ENCODE measurements at places on chromosomes 16 and 17.

DNA sequence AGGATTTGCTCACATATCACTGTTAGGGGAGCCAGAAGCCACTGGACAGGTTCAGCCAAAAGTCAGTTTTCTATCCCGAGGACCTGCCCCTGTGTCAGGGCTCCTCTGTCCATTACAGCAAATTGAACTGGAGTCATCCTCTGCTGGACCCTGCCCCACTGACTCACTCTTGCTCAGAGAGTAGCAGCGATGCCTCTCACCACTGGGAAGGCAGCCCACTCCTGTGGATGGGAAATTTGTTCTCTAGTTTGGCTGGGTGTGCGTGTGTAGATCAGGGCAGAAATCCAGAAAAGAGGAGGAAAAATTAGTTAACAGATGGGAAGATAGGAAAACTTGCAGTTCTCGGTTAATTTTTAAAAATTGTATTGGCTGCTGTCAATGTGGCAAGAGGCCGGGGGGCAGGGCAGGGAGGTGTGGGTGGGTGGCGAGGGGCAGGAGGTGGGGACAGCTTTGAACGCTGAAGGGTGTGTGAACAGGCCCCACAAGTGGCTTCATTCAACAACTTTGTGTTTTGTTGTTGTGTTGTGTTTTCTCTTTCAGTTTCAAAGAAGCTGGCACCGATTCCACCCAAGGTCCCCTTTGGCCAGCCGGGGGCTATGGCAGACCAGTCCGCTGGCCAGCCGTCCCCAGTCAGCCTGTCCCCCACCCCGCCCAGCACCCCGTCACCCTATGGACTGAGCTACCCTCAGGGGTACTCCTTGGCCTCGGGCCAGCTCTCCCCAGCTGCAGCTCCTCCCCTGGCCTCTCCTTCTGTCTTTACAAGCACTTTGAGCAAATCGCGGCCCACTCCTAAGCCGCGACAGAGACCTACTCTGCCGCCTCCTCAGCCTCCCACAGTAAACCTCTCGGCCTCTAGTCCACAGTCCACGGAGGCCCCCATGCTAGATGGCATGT, 33.6 kb downstream of the ELAC2 start:
- DNase-seq: no peak

GRCh38 chr17:35052241-35052610, 11.3 kb downstream of the RFFL start:
- DNase-seq: no peak

GRCh38 chr16:25007284-25007984, 7.7 kb downstream of the ARHGAP17 start:
- DNase-seq: no peak

DNA sequence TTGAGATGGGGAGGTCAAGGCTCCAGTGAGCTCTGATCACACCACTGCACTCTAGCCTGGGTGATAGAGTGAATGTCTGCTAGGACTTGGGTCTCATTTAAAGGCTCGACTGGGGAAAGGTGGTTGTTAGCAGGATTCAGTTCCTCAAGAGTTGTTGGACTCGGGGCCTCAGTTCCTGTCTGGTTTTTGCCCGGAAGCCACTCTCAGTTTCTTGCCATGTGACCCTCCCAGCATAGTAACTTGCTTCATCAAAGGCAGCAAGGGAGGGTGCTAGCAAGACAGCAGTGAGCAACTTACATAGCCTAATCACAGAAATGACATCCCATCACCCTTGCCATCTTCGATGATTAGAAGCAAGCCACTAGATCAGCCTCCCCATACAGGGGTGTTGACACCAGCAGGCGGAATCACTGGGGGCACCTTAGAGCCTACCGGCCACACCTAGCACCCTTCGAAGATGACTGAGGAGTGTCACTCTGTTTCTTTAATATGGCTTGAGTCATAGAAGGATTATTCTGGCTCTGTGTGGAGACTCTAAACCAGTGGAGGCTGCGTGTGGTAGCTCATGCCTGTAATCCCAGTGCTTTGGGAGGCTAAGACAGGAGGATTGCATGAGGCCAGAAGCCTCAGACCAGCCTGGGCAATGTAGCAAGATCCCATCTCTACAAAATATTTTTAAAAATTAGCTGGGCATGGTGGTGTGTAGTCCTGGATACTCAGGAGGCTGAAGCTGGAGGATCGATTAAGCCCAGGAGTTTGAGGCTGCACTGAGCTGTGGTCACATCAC, 13.2 kb upstream of the SCNN1B start:
- DNase-seq: no peak

GRCh38 chr17:14748036-14748710, 447.3 kb downstream of the HS3ST3B1 start:
- no peak for DNase-seq

DNA sequence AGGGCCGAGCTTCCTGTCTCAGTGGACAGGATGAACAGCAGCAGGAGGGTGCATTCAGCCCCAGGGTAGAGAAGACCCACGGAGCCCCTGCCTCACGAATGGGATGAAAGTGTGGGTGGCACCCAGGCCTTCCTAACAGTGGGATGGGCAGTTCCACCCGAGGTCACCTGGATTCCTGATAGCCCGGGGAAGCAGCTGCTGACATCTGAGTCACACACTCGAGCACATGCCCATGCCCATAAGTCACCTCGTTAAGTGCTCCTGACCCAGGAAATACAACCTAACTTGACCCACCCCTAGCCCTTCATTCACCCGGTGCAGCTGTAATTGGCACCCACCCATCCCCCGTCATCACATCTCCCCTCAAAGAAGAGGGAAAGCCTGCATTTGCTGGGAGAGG, 85.3 kb upstream of the FOXF1 start:
- no peak for DNase-seq

GRCh38 chr17:80034791-80035686, 633 bp downstream of the TBC1D16 start:
- DNase-seq: no peak

DNA sequence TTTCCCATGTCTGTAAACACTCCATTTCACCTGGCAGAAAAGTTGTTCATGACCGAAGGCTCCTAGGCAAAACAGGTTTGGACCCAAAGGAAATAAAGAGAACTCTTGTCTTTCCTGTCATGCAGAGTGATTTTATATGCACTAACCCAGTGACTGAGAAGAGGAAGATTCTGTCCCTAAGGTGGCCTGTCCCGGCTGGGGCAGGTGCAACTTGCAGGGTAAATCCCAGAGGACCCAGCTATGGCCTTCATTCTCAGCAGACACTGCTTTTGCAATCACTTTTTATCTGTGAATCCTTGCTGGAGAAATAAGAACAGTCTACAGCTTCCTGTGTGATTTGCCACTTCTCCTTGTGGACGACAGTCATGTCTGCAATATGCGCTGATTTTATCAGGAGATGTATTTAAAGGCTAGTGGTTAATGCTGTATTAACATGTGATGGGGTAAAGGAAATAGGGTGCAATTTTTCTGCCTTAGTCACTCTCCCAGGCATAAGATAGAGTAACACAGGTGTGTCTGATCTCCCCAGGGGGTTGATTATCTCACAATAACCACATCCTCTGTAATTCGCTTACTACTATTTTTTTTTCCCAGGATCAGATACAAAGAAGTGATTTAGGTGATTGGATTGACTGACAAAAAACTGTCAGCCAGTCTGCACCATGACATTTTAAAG, 696.8 kb upstream of the SOX9 start:
- DNase-seq: no peak

GRCh38 chr16:56340416-56340815, 84.9 kb downstream of the AMFR start:
- DNase-seq: no peak

GRCh38 chr16:60811657-60812056, 1224.6 kb downstream of the CDH8 start:
- DNase-seq: no peak

GRCh38 chr17:55730808-55731207, 8.1 kb upstream of the TMEM100 start:
- DNase-seq: no peak

DNA sequence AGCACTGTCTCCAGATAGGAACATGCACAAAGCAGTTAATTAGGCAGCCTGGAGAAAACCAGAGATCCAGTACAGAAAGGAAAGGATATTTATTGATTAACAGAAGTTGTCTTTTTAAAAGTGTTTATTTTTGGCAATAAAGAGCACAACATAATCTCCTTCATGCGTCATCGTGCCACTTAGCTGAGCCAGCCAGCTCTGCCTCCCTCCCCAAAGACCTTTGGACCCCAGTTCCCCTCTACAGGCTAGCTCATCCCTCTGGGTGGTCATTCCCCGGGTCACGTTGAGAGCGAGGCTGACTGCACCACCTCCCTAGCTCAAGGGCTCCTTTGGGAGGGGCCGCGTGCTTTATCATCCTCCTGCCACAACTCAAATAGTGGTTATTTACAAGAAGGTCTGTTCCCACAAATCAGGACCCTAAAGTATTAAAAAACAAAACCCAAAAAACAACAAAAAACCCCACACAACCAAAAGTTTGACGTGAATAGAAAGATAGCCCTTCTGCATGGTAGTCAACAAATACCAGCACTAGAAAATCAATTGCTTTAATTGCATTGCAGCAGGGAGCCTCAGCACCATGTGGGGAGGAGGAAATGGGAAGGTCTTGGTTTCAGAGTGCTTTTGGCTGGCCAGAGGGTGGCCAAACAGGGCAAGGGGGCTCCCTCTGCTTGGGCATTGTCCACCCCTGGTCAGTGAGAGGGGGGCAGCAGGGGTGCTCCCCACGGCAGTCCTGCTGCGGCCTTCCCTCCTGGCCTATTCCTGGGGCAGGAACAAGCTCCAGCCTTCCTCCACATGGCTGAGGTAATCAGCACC, 9.6 kb downstream of the POLR2C start:
- no peak for DNase-seq

GRCh38 chr17:15453782-15454181, 13.6 kb downstream of the CDRT4 start:
- no peak for DNase-seq

DNA sequence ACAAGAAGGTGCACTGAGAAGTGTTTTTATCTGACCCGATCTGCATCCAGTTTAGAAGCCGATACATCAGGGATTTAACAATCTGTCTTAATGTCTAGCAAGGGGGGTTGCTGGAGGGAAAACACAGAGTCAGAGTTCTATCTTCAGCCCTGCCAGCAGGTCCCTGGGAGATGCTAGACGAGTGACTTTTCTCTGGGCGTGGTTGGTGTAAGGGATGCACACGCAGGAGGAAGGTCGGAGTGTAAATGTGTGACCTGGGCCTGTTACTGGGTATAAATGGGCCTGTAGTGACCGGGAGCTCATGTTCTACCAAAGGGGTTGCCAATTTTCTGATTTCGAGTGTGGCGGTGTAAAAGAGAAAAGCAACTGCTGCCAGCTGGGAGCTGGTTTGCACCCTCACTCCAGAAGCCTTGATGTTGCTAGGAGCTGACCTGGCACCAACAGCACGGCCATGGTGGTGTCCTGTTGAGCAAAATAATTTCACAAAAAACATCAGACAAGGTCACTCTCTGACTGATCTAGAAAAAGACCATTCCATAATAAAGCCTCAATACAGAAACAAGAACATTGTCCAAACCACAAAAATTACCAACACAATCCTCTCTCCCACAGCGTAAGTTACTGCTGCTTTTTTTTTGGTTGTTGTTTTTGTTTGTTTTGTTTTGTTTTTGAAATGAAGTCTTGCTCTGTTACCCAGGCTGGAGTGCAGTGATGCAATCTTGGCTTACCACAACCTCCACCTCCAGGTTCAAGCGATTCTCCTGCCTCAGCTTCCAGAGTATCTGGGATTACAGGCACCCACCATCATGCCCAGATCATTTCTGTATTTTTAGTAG, 1.3 kb upstream of the KCTD13 start:
- DNase-seq: no peak

DNA sequence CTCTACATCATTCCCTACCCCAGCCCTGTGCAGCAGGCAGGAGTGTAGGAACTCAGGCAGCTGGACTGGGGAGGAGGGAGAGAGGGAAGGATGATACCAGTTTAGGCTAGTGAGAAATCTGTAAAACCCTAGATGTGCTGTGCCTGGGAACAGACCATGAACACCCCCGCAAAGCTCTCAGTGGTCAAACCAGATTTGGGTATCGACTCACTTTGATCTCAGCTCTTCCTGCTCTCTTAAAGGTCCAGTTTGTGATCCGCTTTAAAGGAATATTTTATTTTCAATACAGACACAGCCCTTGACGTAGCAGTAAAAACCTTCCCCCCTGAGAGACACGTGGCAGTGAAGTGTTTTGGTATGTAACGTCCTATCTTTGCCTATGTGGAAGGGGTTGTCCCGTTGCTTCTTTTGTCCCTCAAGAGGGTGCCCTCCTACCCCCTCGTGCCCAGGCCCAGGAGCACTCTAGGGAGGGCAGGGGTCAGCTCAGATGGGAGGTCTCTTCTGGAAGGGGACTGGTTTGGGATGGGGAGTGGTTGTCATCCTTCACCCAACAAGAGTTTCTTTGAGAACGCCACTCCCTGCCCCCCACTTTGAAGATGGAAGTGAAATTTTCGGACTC, 19.3 kb upstream of the TBX2 start:
- no peak for DNase-seq

GRCh38 chr17:29210879-29211278, 30.7 kb upstream of the MYO18A start:
- no peak for DNase-seq

DNA sequence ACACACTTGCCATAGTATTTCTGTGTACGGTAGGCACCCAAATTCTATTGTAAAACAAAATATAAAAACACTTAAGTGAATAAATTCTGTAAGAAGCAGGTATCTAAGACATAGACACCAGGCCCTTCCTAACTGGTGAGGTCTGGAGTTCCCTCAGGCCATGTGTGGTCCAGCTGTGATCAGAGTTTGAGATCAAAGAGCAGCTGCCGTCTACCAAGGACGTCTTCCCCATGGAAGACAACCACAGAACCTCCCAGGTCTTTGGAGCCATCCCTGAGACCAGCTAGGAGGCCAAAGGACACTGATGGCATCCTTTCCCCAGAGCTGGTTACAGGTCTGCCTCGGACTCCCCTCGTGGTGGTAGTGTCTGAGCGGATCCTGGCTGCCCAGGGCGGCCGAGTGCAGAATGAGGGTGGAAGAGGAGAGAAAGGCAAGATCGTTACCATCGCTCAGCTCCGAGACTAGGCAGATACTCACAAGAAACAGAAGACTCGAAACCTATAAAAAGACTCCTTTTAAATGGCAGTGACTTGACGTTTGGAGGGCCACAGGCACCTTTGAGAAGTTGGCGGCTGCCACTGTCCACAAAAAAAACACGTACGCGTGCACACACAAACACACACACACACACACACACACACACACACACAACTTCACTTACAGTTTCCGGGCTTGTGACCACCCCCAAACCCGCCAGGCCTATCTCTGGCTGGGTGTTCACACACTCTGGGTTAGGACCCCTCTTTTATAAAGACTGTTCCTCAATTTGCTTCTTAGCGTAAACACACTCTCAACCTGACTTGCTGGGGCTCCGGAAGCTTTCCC, 7.5 kb downstream of the TIMP2 start:
- DNase-seq: no peak

DNA sequence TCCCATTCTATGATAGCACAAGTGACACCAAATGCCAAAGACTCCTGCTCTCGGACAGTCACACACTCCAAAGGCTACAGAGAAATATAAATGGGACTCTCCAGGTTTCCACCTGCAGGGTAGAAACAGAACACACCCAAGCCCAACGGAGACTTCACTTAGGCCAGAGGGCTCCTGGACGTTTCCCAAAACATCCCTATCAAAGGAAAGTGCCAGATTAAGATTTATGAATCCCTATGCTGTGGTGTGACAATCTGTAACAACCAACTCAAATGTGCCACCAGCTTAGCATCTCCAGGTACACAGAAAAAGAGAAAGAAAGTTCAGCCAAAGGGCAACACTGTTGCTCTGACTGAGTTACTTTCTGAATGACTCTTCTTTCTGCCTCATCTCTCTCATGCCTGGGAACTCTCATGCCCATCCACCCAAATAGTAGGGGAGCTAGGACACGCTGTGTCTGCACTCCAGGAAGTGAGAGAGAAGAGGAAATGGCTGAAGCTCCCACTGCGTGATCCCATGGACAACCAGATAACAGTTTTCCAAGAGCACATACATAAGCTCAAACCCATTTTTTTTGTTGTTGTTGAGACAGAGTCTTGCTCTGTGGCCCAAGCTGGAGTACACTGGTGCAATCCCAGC, 49.7 kb downstream of the SMG6 start:
- DNase-seq: no peak

All from WERI-Rb-1 (cell line).